ENCODE measurements at places on chromosomes 6 and 20. TPM values are rescaled to one million over a fixed set of nuclear protein-coding genes. Genes with fewer than 3 reads are reported as not detected.

DNA sequence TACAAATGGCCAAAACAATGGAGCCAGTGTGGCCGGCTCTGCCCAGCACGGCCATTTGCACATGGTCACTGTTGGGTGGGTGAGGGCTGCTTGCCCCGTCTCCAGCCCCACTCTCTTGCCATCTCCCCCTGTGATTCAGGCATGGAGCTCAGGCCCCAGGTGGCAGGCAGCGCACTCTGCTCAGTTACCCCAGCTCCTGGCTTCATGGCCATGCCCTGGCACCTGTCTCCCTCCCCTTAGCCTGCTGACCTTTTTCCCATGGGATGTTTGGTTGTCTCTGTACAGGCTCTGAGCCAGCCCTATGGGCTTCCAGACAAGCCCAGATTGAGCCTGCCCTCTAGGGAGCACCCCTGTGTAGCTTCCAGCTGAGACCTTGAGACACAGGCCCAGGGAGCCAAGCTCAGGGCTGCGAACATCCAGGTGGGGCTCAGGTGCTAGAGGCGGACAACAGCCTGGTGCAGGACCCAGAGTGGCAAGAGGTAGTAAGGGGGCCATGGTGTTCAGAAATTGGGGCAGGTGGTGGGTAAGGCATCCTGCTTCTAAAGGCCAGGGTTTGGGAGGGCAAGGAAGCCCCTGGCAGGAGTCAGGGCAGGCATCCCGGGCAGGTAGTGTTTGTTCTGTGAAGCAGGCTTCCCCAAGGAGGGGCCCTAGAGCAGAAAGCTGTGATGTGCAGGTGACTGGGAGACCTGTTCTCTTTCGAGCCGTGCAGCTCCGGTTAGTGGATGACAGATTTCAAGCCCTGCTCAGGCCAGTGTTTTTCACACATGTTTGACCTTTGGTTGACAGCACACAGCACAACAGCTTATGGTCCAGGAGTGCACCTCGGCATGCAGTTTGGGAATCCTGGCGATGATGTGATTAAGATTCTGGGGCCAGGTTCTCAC is 17.7 kb downstream of the SYNJ2 start:
- no peak for DNase-seq

GRCh38 chr20:3994125-3994524 is 21.2 kb downstream of the RNF24 start:
- no peak for DNase-seq

DNA sequence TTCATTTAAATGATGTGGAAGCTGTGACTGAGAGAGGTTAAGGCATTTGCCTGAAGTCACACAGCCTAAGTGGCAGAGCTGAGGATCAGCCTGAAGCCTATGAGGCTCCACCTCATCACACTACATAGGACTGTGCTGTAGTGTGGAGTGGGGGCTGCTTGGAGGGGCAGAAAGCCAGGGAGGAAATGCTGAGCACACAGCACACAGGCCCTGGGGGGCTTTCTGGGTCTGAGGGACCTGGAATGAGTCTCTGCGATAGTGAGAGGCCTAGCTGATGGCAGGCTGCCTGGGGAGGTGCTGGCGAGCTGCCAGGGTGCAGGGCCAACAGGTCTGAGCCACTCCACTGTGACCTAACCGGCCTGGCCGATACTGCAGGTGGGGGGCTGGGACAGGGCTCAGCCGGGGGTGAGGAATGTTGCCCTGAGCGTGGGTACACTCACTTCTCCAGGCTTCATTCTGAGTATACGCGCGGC is 2.2 kb upstream of the ARHGAP40 start:
- DNase-seq = no peak

DNA sequence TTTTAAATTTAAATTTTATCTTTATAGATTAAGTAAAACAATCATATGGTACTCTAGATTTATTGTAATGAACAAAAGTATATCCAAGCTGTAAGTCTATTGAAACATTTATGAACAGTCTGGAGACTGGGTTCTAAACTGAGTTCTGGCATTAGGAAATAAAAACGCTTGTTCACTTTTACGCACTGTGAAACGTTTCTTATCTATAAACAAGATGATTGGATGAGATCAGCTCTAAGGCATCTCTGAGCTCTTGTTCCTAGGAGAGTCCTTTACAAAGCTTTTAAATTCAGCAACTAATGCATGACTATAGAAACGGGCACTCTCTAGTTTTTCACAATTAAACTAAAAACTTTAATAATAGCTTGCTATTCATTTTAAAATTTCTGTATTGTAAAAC is 6.8 kb downstream of the HUS1B start:
- DNase-seq = no peak

GRCh38 chr20:33798444-33798843 is 12.7 kb upstream of the CHMP4B start:
- no peak for DNase-seq

Gene TULP1
- polyA plus RNA-seq = 3.2 TPM

Gene TCF15
- polyA plus RNA-seq = 4.4 TPM

All from H1 (cell line).